Kidney (tissue), 22 donors: ENCODE measurements at places on chromosomes 2 and 18. TPM values are rescaled to one million over a fixed set of nuclear protein-coding genes. Genes with fewer than 3 reads are reported as not detected.

DNA sequence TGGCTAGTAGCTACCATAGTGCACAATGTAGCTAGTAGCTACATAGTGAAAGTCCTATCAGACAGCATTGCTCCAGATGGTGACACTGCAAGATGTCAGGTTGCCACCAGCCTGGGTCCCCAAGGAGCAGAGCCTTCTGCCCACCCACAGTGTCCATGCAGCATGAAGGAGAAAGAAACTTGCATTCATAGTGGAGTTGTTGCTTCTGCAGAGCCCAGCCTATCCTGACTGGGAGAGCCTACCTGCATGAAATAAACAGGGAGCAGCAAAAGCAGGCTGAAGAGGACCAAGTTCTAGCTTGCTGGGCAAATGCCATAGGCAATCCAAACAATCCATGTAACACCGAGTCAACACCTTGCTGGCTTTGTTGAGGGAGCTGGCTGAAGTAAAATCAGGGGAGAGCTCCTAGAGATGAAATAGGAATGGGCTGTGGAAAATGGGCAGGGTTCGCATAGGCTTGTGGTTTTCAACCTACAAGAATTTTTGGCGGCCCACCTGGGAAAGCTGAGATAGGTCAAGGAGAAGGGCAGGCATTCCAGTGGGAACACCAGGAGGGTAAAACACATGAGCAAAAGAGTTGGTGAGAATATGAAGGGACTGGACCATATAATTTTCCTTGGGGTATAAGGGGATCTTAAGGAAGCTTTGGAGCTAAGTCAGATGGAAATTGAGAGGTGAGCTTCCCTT is 195.8 kb downstream of the CYP26B1 start:
- H3K36me3 ChIP-seq: no peaks in the 10 kb centered on the region
- no peak overlapping the region for H3K27ac ChIP-seq
- H3K4me3 ChIP-seq: no peak overlapping the region
- no peak for DNase-seq
- H3K4me1 ChIP-seq: peaks cover 2% of the 10 kb centered on the region

DNA sequence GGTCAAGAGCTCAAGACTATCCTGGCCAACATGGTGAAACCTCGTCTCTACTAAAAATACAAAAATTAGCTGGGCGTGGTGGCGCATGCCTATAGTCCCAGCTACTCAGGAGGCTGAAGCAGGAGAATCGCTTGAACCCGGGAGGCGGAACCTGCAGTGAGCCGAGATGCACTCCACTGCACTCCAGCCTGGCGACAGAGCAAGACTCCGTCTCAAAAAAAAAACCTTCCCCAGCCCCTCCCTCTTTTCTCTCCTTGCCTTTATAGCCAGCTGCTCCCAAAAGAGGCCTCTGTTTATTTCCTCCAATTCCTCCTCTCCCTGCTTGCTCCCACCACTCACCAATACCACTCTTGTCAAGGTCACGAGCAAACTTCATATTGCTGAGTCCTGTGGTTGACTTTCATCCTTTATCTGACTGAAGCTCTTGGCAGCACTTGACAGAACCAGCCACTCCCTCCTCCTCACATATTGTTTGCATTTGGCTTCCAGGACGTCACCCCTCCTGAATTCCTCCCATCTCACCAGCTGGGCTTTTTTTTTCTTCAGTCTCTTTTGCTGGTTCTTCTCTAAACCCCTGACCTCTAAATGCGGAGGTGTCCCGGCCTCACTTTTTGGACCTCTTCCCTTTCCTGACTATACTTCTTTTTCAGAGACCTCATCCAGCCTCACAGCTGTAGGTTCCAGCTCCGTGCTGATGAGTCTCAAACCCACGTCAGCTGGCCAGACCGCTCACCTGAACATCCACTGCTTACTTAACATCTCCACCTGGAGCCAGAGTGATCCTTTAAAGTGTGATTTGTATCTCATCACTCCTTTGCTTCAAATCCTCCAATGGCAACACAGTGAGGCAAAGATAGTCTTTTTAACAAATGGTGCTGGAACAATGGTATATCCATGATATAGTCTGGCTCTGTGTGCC is 84.6 kb upstream of the CAB39 start:
- H3K27me3 ChIP-seq: no peaks in the 10 kb centered on the region
- DNase-seq: peak; percentile 44
- H3K36me3 ChIP-seq: no peaks in the 10 kb centered on the region
- H3K4me3 ChIP-seq: no peak overlapping the region

The FZD7 gene
- 5.6 TPM for polyA plus RNA-seq

DNA sequence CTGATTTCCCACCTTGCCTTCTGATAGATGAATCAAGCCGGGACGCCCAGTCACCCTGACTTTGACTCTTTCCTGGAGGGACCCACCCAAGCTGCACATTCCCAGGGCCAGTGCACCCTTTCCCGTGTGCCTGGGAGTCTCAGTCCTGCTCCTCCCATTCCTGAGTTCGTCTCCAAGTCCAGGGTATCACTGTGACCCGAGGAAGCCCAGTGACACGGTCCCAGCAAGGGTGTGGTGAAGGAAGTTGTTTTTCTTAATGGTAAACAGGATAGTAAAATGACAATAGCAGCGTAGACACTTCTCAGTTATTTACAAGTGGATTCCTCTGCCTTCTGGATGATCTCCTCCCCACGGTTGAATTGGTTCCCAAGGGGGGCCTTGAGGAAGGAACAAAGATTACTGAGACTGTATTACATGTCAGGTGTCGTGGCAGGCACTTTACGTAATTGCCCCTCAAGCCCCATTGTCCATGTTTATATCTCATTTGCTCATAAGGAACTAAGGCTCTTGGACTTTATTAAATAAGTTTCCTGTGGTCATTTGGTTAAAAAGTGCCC is 123.3 kb downstream of the PRKCE start:
- H3K4me3 ChIP-seq: no peak overlapping the region
- no peak for DNase-seq
- H3K27ac ChIP-seq: peak overlapping the region; percentile 60
- no peaks in the 10 kb centered on the region for H3K27me3 ChIP-seq
- no peaks in the 10 kb centered on the region for H3K4me1 ChIP-seq
- H3K36me3 ChIP-seq: no peaks in the 10 kb centered on the region

DNA sequence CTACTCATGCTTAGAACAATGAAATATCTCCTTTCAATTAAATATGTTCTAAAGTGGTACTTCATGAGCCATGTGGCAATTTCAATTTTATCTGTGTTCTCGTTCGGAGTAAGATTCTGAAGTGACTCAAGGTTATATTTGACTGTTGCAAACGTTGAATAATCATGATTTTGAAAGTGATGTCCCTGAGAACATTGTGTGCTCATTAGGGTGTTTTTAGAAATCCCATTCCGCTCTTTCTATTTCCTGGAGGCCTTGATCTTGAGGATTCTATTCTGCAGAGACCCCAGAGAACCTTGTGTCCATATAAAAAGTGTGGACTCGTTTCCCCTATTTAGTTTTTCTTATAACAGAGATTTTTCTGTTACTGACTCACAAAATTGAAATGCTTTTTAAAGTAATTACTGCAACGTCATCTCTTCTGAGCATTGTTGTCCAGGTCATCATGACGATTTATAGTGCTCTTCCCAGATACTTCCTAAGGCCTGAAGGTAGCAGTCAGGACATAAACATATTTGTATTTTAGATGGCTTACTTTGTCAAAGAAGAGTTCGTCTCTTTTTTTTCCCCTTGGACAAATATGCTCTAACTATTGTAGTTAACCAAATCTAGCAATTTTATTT is 27.2 kb downstream of the IL1R2 start:
- H3K27ac ChIP-seq: no peak overlapping the region
- no peak for DNase-seq
- H3K27me3 ChIP-seq: no peaks in the 10 kb centered on the region
- no peaks in the 10 kb centered on the region for H3K36me3 ChIP-seq
- H3K4me1 ChIP-seq: no peaks in the 10 kb centered on the region
- H3K4me3 ChIP-seq: no peak overlapping the region

The UGT1A5 gene
- not detected for polyA plus RNA-seq

- no peak overlapping the region for H3K4me3 ChIP-seq
- no peaks in the 10 kb centered on the region for H3K4me1 ChIP-seq
- no peak for DNase-seq
These were observed 245.4 kb downstream of the INSIG2 start for GRCh38 chr2:118333664-118334063.

The PLCD4 gene
- polyA plus RNA-seq: 30.4 TPM

The KATNAL2 gene
- polyA plus RNA-seq: 13.4 TPM

DNA sequence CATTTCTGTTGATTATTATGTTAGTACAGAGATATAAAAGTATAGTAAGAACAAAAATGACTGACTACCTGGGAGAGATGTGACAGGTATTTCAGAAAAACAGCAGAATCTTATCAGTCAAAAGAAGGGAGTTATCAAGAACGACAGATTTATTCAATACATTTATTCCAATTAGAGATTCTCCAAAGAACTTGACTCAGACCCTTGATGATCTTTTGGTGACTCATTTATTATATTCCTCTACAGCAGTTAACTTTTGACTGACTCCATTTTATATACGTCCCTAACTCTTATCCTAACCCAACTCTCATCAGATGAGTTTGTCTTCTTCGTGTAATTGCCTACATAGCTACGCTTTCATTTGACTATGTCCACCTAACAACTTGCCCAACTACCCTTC is 91.1 kb downstream of the C2orf74 start:
- peaks cover 13% of the 10 kb centered on the region for H3K36me3 ChIP-seq
- DNase-seq: no peak
- no peaks in the 10 kb centered on the region for H3K4me1 ChIP-seq
- no peak overlapping the region for H3K27ac ChIP-seq
- no peak overlapping the region for H3K4me3 ChIP-seq
- H3K27me3 ChIP-seq: no peaks in the 10 kb centered on the region

DNA sequence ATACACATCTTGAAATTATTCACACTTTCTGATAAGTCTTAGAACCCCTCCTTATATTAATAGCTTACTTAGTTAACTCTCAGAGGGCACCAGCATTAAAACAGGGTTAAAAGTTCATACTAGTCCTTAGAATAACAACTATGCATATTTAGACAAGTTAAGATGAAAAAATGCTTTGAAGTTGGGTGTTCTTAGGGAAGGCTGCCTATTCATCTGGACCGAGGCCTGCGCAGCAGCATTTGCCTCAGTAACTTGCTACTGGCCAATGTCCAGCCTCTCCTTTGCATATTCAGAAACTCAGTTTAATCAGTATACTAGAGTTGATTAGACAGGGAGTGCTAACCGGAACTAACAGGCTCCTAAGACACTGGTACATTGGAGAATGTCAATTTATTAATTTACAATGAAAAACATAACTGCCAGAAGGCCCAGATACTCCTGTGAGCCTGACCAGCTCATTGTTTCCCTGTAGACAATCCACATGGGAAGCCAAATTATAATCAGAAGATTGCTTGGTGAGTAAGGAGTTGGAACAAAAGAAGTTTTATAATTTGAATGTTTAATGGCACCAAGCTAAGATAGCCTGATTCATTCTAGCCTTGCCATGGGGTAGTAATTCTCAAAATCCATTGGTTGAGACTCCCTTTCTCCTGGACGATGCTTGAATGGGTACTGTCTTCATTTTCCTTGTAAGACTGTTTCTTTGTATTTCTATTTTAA is 48.9 kb downstream of the DYNC1I2 start:
- peaks cover 5% of the 10 kb centered on the region for H3K4me1 ChIP-seq
- H3K27me3 ChIP-seq: no peaks in the 10 kb centered on the region
- H3K4me3 ChIP-seq: no peak overlapping the region
- DNase-seq: no peak
- H3K36me3 ChIP-seq: no peaks in the 10 kb centered on the region
